ENCODE measurements at places on chromosomes 7 and 10.
A peak's percentile ranks its signal among the peaks of the same experiment; 100 is the strongest.

DNA sequence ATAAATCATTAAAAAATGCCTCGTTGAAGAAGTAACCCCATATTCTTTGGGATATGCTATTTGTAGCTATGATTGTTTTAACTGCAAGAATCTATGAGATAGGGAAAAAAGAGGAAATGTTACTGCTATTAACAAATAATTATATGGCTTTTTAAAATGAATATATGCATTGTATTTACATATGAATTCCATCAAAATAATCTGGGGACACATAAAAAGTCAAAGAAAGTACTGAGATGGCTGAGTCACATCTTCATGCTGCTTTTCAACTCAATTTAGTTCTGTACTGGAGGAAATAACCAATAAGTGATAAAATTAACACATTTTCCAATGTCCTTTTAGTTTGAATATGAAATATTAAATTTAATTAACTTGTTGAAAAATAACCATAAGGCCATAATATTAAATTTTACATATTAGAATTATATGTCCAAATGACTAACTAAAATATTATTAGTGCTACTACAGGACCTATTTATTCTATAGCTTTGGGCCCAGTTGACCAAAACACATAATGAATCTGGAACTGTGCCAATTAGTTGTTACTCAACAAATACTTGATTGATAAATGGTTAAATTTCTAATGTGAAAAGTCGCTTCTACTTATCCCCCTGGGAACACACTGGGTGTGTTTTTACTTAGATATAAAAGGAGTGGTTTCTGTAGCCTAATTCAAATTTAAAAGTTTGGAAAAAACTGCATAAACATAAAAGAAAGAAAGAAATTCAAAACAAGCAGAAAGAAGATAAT lies 214.6 kb upstream of the PFKP start:
- no peak for DNase-seq

DNA sequence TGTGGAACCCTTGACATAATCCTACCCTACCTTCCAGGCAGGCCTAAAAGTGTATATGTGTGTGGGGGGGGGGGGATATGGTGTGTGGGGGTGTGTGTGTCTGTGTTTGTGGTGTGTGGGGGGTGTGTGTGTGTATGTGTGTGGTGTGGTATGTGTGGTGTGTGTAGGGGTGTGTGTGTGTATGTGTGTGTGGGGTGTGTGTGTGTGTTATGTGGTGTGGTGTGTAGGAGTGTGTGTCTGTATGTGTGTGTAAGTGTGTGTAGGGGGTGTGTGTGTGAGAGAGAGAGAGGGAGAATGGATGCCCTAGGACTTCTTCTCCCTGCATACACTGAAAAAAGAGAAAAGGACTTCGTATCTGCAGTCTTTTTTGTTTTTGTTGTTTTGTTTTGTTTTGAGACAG lies 12.3 kb upstream of the IMPDH1 start:
- no peak for DNase-seq

DNA sequence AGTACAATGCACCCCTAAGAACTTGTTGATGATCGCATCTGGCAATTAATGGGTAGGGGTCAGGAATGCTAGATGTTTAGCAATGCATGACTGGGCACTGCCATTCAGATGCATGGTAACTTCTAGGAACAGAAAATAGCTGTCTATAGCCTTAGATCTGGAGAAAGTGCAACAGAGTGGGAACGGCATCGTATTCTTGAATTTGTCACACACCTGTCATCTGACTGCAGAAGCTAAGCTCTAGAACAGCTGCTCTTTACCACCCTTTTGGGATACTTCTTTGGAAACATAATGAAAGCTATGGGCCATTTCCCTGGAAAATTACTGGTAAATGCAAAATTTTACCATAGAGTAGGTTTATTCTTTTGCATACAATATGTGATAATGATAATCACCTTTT lies 118.1 kb downstream of the SLC25A13 start:
- no peak for DNase-seq

DNA sequence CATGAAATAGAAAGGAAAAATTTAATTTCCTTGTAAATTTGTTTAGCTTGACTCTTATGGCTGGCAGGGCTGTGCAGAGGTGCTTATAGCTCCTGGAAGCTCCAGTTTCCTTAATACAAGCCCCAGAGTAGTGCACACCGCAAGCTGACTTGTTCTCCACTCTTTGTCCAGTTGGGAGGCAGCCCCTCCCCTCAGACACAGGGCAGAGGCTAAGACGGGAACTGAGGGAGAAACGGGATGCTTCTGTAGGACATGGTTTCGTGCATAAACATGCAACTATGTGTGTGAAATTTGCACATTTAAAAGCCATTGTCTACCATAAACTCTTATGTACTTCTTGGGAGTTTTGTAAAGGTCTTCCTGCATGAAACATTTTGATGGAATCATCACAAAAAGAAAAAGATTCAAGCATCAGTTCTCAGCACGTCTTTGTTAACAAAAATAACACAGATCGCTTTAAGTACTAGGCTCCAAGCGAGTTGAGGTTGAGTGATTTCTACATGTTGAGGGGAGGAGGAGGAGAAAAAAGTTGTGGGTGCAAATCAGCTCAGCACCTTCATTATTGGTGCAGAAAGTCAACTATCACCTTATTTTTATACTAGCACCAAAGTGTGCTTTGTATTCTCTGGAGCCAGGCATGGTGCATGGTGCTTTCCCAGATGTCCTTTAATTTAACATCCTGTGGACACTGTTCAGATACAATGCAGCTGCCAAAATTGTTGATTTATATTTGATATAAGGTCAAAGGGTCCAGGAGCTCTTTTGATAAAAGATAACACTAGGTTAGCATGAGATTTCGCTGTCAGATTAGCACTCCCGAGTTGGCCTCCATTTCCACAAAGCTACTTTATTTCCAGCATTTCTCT lies 124.5 kb downstream of the CHN2 start:
- no peak for DNase-seq

- peak; percentile 99 for DNase-seq
Measured at GRCh38 chr10:45008524-45009161, 7.9 kb downstream of the ZNF22 start.

DNA sequence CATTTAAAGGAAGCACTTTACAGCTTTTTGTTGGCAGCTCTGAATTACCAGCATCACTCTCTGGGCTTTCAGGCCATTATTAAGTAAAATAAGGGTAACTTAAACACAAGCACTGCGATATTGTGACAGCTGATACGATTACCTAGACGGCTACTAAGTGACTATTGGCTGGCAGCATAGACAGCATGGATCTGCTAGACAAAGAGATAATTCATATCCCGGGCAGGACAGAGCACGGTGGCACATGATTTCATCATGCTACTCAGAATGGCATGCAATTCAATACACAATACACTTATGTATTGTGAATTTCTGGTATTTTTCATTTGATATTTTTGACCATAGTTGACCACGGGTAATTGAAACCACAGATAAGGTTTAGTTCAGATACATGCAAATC lies 522.0 kb upstream of the LRRN3 start:
- no peak for DNase-seq

- no peak for DNase-seq
Measured at GRCh38 chr7:152383341-152384234, 52.2 kb downstream of the KMT2C start.

- no peak for DNase-seq
Measured at GRCh38 chr10:4013651-4014121, 228.7 kb upstream of the KLF6 start.

DNA sequence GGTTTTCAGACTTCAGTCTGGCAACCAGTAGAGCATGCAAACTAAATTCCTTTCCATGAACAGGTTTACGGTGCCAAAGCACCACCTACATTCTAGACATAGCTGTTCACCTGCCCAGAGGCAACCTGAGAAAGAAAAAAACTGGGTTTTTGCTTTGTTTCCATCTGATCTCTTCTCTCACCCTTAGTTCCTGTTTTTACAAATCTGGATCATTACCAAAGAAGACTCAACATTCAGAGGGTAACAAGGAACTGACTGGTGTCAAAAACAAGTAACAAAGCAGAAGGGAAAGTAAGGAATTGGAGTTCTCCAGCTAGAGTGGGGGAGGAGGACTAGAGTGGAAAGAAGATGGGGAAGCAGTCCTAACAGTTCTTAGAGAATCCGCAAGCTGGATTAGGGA lies 36.4 kb downstream of the CPVL start:
- DNase-seq: peak; percentile 10

GRCh38 chr7:26535483-26536007 lies 243.9 kb downstream of the SNX10 start:
- no peak for DNase-seq

GRCh38 chr7:130723784-130724183 lies 10.2 kb downstream of the KLF14 start:
- no peak for DNase-seq

DNA sequence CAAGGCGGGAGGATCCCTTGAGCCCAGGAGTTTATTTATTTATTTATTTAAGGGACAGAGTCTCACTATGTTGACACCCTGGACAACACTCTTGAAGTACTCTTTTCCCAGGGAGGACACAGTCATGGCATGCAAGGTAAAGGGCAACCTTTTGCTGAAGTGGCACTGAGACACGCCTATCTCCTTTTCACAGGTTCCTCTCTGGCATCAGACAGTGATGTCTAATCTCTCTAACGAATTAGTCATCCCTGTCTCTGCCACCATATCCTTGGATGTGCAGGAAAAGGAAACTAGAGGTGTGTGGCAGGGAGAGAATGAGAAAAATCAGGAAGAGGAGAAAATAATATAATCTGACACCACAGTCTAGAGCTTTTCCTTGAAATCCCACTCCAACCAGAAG lies 19.5 kb downstream of the CPVL start:
- DNase-seq: no peak

DNA sequence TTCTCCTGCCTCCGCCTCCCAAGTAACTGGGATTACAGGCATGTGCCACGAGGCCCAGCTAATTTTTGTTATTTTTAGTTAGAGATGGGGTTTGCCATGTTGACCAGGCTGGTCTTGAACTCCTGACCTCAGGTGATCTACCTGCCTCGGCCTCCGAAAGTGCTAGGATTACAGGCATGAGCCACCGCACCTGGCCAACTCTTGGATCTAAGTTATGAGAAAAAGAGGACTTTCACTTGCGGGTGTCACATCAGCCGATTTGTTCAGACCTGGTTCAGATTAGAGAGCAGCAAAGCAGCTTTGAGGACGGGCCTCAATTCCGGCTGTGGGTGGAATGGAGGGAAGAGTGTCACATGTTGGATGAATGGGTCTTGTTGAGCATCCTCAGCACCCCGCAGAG lies 61.0 kb upstream of the FGFR2 start:
- DNase-seq: no peak

- no peak for DNase-seq
Measured at GRCh38 chr10:71964743-71965515, 734 bp downstream of the CHST3 start.
